ENCODE measurements at places on chromosomes 11 and 22.

DNA sequence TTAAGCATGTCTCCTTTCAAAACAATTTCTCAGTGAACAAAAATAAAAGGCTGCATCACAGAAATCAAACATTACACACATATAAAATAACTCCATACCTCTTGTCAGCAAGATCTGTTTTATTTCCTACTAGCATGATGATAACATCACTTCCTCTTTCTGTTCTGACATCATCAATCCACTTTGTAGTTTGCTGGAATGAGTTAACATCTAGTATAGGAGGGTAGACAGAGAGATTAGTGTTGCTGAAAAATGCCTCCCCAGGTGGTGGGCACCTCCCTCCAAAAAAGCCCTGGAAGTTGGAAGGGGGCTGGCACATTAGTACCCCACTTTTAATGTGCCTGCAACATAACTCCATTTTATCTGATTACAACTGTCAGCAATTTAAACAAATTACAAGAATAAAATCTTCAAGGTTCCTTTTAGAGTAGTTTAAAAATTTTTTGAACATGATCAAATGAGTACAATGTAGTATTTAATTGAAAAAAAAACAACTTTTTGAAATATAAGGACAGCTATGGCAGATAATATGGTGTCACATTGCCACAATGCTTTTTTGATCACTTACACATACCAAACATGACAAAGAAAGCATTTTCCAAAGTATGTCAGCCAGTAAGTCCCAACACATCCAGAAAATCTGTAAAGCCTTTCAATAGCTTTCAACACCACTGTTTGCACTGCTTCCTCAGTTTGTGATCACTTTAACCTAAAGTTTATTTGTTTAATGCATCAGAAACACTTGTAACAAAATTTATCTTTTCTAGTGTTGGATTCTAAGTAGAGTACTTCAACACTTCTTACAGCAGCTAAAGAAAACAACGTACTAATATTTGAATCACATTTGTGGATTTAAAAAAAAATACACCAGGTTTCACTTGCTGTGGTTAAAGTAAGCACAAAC, 44.5 kb downstream of the RAB6A start:
- peak; percentile 7 for DNase-seq

DNA sequence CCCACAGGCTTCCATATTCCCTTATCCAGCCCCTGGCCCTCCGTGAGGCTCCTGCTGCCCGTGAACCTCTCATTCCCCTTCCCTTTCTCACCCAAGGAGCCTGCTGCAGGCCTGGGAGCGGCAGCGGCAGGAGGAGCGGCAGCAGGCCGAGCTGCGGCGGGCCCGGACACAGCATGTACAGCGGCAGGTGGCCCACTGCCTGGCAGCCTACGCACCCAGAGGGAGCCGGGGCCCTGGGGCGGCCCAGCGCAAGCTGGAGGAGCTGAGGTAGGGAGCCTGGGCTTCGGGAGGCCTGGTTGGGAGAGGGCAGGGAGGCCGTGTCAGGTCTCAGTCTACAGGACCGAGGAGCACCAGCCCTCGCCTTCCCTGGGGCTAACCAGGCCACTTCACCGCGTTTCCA, 8.1 kb upstream of the SART1 start:
- no peak for DNase-seq

DNA sequence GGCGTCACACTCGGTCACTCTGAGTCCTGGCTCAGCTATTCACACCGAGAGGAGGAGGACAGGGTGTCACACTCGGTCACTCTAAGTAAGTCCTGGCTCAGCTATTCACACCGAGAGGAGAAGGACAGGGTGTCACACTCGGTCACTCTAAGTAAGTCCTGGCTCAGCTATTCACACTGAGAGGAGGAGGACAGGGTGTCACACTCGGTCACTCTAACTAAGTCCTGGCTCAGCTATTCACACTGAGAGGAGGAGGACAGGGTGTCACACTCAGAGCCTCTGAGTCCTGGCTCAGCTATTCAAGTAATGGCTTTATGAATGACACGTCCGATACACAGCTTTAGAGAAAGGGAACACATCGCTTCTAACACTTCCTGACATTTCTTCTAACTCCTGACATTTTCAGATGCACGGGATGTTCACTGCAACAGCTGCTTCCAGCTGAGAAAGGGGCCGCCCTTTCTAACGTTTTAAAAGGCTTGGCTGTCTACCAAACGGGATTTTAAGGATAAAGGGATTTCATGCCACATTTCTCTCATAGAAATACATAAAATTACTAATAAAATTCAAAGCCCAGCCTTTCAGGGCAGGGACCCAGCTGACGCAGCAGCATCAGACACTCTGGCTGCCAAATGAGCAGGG, 28.1 kb downstream of the DRD4 start:
- peak; percentile 26 for DNase-seq

DNA sequence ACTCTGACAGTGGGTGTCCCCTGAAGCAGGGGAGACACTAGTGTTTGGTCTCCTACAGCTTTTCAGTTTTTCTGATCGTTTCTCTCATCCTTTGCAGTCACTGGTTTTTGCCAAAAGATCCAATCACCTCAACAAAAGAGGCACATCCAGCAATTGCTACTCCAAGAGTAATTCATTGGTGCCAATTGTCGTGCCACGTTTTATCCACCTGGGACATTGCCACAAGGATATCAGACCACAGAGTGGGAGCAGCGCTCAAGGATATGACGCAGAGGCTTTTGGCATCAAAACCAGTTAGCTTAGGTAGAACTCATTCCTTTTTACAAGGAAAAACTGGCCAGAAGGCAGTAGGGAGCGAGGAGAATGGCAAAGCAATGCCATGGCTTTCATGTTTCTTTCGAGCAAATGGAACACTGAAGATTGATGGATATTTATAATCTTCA, 40.9 kb upstream of the BLID start:
- no peak for DNase-seq

- peak; percentile 71 for DNase-seq
These were observed 28.2 kb downstream of the DBX1 start for GRCh38 chr11:20131788-20132666.

DNA sequence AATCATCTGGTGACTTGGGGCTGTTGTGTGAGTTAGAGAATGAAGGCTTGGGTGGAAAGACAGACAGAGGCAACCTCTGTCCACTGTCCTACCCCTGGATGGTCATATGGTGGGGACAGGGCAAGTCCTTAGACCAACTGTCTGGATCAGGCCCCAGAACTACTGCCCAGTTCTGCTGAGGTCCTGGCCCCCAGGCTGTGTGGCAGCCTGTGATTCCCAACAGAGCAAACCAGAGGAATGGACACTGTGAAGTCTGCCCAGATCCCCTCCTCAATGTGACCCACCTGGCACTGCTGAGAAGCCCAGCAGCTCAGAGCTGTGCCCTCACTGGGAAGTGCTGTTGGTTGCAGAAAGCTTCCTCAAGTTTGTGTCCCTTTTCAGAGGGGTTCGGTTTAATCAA, 69.0 kb downstream of the GGTLC2 start:
- no peak for DNase-seq

DNA sequence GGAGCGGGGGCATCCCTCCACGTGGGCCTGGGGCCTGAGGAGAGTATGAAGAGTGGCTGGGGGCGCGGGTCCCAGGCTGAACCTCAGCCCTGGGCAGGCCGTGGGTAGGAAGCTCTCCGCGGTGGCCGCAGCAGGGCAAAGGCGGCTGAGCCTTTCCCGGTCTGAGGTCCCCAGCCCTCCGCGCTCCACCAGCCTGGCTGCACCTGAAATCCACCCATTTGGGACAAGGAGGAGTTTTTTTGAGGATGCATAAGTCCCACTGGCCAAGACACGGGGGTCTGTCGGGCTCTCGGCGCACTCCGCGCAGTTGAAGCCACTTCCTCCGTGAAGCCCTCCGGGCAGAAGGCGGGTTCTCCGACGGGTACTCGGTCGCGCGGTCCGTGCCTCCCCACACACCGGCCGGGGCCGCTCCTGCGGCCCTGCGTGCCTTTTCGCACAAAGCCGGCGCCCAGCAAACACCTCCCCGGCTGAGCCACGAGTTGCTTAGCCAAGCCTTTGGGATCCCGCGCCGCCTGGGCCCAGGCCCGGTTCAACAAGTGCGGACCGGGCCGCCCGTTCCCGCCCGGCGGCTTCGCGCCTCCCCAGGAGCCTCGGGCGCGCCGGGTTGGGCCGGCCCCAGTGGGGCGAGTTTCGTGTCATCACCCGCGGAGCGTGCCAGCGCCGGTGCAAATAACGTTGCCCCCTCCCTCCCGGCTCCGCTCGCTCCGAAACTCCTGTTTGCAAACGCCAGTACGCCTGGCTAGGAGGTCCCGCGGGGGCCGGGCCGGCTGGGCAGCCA, 666 bp upstream of the OVOL1 start:
- DNase-seq: no peak

- DNase-seq: no peak
These were observed 73.2 kb downstream of the CCDC81 start for GRCh38 chr11:86447763-86448480.

DNA sequence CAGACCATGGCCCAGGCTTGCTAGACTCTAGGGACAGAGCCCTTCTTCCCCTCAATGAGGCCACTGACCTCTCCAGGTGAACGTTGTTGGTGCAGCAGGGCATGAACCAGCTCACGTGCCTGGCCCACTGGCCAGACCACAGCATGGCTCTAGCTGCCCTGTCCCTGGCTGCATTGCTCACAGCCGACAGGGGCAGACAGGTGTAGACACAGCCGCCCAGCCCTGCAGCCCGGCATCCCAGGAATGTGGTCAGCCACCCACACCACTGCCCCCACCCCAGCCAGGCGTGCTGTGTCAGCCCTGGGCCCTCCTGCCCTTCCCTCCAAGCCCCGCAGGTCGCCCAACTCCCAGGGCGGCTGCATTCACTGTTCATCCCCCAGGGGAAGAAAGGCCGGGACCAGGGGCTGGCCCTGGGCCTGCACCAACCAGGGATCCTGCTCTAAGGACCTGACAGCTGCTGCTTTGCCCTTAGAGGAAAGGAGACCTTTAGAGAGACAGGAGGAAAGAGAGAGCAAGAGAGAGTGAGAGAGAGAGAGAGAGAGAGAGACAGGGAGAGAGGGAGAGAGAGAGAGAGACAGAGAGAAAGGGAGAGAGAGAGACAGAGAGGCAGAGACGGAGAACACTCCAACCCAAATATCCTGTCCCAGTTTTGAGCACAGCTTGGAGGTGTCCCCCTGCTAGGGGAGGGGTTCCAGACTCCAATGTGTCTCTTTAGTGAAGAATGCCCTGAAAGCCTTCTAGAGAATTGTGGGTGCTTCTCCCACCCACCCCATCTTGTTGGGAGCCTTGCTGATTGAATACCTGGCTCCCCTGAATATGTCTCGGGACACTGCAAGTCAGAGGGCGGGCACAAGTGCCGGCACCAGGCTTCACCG, 44.2 kb upstream of the LINC01488 start:
- peak; percentile 34 for DNase-seq

GRCh38 chr11:93890391-93891051, 40.1 kb upstream of the VSTM5 start:
- no peak for DNase-seq

DNA sequence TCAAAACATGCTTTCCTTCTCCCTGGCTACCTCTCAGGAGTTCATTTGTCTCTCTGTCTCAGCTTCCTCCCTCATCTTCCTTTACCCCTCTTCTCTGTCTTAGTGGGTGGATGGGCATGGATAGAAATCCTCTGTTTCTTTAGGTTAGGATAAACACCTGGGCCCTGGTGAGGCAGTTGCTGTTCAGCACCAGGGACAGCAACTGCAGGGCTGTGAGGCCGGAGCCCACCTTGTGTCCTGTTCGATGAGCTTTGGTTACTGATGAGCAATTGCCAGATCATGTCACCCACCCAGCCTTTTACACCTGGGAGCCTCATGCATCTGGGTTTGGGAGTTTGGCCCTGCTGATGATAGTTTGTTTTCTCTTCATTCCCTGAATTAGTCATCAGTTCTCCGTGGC, 6.1 kb upstream of the CRYBB3 start:
- no peak for DNase-seq

DNA sequence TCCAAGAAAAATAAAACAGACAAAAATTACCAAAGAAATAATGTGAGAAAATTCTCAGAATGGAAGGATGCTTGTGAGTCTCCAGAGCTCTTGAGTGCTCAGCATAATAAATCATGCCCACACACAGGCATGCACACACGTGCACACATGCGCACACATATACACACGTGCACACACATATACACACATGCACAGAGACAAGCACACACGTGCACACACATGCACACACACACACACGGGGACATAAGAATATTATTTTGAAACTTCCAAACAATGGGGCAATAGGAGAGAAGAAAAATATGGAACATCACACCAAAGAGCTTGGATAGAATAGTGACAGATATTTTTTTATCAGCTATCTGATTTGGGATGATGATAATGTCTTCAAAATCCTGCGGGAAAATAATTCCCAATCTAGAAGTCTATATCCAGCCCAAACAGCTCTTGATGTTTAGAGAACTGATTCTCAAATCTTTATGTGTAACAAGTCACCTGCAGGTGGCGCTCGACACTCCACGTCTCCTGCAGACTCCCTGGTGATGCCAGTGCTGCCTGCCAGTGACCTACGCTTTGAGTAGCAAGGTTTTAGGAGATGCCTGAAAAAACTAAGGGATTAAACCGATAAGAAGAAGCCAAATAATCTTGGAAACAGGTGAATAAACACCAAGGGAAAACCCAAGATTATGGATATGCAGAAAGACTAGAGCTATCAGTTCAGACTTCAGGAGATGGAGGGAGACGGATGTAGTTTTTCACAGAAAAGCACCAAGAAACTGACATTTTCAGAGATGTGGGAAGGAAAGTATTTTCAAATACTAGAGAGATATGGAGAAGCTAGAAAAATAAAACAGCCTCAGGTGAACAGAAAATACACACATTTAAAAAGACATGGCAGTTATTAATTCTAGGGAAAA, 743.6 kb downstream of the ETS1 start:
- DNase-seq: peak; percentile 72

GRCh38 chr11:74719011-74719410, 12.2 kb downstream of the CHRDL2 start:
- DNase-seq: no peak

GRCh38 chr11:32437495-32438345, 2.4 kb upstream of the WT1 start:
- no peak for DNase-seq

GRCh38 chr22:41435560-41435959, 11.0 kb downstream of the TOB2 start:
- no peak for DNase-seq

- DNase-seq: peak; percentile 62
These were observed 35.6 kb downstream of the KIF18A start for GRCh38 chr11:28072321-28072720.

GRCh38 chr22:41311487-41311886, 10.2 kb downstream of the ZC3H7B start:
- no peak for DNase-seq

DNA sequence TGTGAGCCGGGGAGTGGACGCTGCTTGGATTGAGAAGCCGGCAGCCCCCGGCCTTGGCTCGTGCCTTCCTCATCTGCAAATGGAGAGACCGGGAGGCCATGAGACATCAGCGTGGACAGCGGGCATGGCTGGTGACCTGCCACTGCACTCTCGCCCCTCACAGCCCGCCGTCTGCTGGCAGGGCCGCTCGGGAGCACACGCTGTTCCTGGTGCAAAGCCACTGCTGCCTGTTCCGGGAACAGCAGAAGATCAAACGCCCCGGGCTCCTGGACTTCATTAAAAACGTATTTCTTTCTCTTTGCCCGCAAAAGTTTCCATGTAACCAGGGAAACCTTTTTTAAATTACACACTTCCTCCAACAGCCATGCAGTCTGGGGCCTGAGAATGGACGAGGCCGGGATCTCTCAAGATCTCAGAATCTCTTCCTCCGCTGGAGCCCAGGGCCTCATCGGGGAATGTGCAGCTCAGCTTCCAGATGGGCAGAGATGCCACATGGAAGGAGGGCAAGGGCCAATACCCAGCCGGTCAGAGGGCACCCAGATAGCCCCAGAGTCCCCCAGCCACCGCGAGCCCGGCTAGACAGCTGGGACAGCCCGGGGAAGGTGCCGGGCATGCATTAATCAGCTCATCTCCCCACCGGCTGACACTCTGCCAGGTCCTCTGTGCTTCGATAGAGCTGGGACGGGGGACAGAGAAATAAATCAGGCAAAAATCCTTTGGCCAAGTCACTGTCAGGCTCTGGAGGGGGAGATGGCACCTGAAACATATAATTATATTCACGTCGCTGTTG, 62.8 kb upstream of the PRR5 start:
- DNase-seq: peak; percentile 57
